ACHN (cell line): ENCODE measurements at places on chromosomes 3 and 15.

GRCh38 chr3:66052721-66053549, 14.2 kb upstream of the MAGI1 start:
- DNase-seq = no peak

- no peak for DNase-seq
Observed at GRCh38 chr15:69939513-69940440, 157.9 kb downstream of the TLE3 start.

GRCh38 chr15:38701149-38701548, 136.5 kb upstream of the RASGRP1 start:
- DNase-seq = no peak

- DNase-seq = no peak
Observed at GRCh38 chr15:44670087-44670950, 6.9 kb upstream of the SPG11 start.
